Dermis microvascular lymphatic vessel endothelial cell (primary cell): ENCODE measurements at places on chromosomes 16 and 17. TPM values are rescaled to one million over a fixed set of nuclear protein-coding genes. Genes with fewer than 3 reads are reported as not detected.

GRCh38 chr17:75816693-75817092 is 27.5 kb downstream of the UNC13D start:
- no peak for DNase-seq

DNA sequence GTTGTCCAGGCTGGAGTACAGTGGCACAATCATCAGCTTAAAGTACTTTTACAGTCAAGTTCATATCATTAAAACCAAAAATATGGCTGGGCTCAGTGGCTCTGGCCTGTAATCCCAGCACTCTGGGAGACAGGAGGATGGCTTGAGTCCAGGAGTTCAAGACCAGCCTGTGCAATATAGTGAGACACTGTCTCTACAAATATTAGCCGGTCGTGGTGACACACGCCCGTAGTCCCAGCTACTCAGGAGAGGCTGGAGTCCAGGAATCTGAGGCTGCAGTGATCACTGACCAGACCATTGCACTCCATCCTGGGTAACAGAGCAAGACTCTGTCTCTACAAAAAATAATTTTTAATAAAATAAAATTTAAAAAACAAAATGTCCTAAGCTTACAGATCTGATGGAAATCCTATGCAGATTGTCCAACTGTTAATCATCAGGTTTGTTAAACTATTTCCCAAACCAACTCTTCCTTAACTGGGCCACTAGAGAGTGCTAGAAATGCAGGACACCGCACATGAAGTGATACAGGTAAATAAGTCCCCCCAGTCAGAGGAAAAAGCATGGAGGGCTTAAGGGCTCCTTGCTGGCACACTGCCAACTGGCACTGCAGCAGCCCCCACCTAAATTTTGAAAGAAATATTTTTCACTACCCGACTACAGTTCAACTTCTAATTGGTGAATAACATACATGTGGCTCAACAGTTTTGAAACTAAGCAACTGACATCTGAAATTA is 2.8 kb downstream of the USP22 start:
- peak; percentile 60 for DNase-seq

GRCh38 chr17:15885770-15886169 is 59.2 kb upstream of the ADORA2B start:
- no peak for DNase-seq

- peak; percentile 48 for DNase-seq
Observed at GRCh38 chr17:18889658-18890057, 31.7 kb downstream of the PRPSAP2 start.

MYH3 gene
- total RNA-seq, result under 0.01 and 0.25 TPM in 2 replicates
